CD8-positive, alpha-beta T cell (primary cell): ENCODE measurements at places on chromosomes 12 and 14.

DNA sequence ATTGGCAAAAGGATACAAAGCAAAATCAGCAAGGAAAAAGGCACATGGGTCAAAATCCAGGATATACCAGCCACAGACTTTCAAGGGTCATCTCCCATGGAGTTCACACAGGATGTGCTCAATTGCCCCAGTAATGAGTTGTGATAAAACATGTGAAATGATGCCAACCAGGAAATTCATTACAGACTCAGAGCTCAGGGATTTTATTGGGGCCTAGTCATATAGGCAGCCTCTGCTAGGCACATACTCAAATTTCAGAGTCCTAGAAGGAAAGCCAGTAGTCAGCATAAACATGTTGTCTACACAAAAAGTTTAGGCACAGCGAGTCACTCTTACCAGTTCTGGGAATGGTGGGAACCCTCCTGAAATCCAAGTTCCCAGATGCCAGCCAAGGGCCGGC lies 64.4 kb upstream of the OSBPL8 start:
- no peak for DNase-seq

DNA sequence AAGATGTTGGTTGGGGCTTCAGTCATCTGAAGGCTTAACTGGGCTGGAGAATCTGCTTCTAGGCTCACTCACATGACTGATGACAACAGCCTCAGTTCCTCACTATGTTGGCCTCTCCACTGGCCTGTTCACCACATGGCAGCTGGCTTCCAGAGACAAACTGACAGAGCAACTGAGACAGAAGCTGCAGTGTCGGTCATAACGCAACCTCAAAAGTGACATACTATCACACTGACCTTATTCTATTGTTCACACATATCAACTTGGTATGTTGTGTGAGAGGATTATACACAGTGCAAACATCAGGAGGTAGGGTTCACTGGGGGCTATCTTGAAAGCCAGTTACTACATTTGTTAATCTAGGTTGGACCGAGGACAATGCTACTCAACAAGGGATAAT lies 92.9 kb downstream of the PAWR start:
- DNase-seq = no peak

DNA sequence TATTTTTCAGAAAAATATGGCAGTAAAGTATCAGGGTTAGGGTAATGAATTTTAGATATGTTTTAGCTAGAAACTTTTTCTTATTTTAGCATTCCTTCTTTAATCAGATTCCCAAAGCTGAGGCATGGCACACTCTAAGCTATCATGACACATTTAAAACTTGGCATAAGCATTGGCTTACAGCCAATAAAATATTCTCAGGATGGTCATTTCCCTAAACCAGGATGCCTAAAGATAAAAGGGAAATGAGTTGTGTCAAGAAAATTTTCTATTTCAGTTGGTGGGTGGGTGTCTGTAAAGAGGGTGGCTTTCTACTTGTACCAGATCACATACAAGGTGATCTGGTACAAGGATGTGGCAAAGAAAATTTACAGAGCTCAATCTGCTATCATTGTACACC lies 47.8 kb downstream of the PEBP1 start:
- no peak for DNase-seq

GRCh38 chr12:75334384-75335030 lies at the start of gene GLIPR1L1:
Gene GLIPR1L1, plus strand, starts transcription at chr12:75334670. Its CDS starts 59 bp downstream, at chr12:75334729.
- DNase-seq = peak; percentile 84

DNA sequence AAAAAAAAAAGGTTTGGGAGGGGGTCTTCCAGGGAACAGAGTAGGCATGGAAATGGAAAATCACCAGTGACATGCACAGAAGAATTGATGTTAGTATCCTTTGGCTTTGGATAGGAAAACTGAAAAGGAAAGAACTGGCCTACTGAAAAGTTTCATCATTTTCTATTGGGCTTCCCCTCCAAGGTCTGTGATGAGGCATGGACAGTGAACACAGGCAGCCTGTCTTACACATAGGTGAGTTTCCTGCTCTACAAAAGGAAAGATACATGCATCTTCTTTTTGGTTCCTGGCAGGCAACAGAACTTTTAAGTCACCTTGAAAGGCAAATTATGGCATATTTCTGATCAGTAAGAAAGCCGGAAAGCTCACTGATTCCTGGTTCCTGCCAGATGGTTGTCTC lies 5.8 kb downstream of the BMAL2 start:
- DNase-seq = no peak

DNA sequence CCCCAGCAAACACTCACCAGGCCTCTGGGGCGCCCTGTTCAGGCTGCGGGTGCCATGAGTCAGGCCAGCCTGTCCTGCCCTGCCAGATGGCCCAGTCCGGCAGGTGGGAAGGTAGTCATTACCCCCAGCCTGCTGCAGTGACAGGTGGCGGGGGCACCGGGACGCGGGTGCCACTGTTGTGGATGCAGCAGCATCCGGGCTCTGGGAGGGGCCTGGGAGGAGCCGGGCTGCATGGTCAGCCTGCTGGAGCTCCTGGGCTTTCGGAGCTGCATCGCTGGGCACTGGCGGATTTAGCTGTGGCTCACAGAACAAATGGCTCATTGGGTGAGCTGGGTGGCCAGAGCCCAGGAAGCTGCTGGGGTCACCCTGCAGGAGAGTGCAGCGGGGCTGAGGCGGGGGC lies 13.5 kb downstream of the CEP170B start:
- DNase-seq = no peak

DNA sequence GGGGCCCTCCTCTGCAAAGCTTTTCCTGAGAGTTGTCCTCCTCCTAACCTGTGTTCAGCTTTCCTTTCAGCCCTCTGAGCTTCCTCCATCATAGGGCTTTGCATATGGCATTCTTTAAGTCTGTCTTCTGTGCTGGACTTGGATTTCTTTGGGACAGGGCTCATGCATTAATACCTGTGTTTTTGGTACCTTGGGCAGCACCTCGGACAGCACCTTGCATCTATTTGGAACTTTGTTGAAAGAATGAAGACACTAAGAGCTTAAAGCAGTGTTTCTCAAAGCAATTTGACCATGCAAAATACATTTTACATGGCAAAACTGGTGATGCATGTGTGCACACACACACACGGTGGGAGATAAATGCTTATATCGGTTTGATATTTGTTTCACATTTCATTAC lies 115.0 kb upstream of the SRRM4 start:
- DNase-seq = no peak

DNA sequence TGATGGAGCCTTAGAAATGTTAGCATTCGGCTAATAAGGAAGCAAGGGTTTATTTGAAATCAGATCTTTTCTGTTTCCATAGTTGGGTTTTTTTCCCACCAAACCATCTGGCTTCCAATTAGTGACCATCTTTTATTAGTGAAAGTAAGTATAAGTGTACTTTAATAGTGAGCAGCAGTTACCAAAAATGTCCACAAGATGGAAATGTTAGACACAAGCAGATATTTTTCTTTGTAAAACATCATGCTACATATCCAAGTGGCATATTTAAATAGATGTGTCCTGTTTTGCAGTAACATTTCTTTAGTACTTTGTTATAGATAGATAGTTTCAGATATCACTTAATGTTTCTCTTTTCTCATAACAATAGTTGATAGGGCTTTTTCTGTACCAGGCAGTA lies 28.8 kb downstream of the YEATS4 start:
- no peak for DNase-seq

GRCh38 chr12:6345319-6346091 lies 3.6 kb upstream of the TNFRSF1A start:
- DNase-seq = no peak

GRCh38 chr14:90940318-90940962 lies 120.0 kb downstream of the RPS6KA5 start:
- DNase-seq = no peak

- no peak for DNase-seq
Observed at GRCh38 chr14:33350366-33350990, 411.8 kb downstream of the NPAS3 start.

DNA sequence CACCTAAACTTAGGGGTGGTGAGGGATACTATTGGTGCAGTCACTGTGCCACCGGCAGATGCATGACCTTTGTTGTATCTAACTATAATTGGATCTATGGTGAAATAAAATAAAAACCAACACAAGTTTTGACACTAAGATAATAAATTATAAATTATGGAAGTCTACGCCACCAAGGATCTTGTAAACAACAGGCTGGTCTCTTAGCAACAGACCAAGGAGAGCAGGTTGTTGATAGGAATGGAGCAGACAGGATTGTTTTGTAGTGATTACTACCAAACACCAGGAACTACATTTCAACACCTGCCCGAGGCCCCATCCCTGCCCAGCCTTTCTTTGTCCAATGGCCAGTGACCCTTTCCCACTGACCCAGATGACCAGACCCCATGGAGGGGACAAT lies 1178.0 kb downstream of the VRK1 start:
- DNase-seq = no peak

DNA sequence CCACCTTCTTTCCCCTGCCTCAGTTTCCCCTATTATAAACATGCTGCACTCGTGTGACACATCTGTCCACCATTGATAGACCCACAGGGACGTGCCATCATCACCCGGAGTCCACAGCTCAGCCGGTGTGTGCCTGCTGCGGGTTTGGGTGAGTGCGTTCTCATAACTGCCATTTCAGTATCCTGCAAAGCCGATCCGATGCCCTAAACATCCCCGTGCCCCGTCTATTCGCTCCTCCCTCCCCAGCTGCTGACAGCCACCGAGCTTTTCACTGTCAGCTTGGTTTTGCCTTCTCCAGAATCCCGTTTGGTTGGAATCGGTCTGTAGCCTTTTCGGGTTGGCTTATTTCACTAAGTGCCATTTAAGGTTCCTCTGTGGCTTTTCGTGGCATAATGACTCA lies 3.9 kb downstream of the LRCOL1 start:
- no peak for DNase-seq

- DNase-seq = peak; percentile 64
Observed at GRCh38 chr12:51970904-51971646, 19.6 kb downstream of the ACVR1B start.

GRCh38 chr12:117526757-117527478 lies 165.5 kb upstream of the NOS1 start:
- DNase-seq = no peak

DNA sequence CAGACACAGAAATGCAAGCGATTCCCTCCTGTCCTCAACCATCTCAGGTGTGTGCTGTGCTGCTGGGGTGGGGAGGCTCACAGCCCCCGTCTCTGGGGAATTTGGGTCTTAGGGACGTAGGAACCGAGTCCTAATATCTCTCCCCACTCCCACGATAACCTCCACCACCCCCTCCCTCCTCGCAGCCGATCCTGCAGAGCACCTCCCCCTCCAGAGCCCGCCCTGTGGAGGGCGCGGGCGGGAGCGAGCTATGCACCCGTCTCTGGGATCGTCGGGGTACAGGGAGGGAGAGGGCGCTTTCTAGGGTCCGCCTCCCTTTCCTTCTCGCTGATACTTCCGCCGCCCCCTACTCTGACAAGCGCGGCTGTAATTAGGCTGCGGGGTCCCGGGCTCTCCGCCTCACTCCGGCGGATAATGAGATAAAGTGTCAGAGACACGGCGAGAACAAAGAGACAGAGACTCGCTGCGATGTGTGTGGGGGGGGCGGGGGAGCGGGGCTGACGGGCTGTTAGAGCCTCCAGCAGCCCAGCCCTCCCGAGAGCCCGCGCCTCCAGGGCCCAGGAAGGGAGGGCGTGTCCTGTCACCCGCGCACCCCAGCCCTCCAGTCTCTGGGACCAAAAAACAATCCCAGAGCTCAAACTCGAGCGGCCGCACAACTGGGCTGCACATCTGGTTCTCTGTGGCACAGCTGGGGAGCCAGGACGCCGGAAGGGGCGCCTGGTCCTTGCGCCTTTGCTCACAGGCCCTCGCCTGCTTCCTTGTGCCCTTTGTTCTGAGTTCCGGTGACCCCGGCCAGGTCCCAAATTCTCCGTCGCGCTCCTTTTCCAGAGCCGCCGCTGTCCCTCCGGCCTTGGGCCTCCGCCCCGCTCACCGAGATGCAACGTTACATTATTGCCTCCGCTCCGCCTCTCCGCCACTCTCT lies 8.7 kb downstream of the SHMT2 start:
- no peak for DNase-seq

DNA sequence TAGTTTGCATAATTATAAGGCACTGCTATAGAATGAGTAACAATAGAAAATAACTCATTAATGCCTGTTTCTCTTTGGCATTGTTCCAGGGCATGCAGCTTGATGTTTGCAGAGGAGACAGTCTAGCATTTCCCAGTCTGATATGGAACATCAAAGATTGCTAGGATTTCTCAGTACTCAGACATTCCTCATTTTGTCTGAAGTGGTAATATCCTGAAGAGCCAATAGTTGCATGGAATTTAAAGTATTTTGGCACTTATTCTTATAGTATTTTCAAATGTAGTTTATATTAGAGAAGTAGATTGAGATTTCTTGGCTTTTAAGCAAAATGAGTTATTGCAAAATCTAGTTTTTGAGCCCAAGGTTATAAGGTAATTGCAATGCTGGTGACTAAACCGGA lies 337.3 kb upstream of the E2F7 start:
- DNase-seq = no peak

- no peak for DNase-seq
Observed at GRCh38 chr14:72675126-72675525, 218.8 kb downstream of the DPF3 start.

- no peak for DNase-seq
Observed at GRCh38 chr14:94367347-94368242, 20.8 kb downstream of the SERPINA1 start.

DNA sequence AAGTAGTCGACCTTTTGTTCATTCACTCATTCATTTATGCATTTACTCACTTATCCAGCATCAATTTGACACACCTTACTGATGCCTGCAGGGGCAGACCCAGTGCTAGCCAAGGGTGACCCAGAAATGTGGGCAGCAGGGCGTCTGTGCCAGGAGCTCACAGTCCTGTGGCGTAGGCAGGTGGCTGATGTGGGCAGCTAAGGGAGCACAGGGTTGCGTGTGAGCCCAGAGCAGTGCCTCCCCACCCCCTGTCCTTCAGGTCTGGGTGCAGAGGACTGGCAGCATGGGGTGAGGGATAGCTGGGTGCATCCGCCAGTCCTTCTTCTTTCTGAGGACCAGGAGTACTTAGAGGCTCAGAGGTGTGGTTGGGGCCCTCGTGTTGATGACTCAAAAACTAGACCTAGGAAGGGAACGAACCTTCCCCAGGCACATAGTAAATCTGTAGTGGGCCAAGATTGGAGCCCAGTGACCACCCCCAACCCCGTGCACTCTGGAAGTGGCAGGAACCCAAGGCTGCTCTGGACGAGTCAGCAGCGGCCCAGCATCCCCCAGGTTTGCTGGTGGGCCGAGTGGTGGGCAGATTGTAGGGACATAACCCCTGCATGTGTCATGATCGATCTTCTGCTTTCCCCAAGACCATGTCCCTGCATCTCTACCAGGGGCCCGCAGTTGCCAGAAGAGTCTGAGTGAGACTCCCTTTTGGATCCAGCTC lies 63.9 kb downstream of the BEGAIN start:
- no peak for DNase-seq

GRCh38 chr12:68119724-68120211 lies 39.8 kb downstream of the IFNG start:
- DNase-seq = peak; percentile 32
